IPS DF 6.9 (cell line): ENCODE measurements at places on chromosomes 5 and 9.

- no peak for DNase-seq
These were observed 4.3 kb downstream of the FAM174A start for GRCh38 chr5:100539519-100539918.

DNA sequence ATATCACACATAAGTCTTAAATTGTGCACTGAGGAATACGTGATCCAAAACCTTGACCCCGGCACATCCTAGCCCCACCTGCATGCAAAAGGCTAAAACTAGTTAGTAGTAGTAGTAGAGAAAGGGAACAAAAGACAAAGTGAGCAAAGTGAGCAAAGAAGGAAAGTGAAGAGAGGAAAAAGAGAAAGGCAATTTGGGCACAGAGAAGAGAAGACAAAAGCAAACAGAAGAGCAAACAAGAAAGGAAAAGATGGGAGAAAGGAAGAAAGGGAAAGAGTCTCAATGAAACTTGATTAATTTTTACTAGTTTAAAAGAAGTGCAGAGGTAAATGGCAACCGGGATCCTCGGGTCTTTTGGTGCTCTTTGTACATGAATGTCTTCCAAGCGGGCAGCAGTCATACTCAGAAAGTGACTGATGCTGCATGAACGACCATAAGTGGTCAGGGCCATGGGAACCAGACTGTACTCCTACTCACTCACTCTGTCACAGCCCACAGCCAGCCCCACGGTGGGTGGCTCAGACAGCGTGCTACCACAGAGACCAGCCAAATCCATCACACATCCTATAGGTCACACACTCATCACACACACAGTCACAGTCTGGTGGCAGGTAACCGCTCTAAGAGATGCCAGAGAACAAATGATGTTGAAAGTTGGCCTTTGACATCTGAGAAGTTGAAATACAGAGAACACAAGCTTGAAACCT, 203.9 kb downstream of the FBN2 start:
- no peak for DNase-seq

DNA sequence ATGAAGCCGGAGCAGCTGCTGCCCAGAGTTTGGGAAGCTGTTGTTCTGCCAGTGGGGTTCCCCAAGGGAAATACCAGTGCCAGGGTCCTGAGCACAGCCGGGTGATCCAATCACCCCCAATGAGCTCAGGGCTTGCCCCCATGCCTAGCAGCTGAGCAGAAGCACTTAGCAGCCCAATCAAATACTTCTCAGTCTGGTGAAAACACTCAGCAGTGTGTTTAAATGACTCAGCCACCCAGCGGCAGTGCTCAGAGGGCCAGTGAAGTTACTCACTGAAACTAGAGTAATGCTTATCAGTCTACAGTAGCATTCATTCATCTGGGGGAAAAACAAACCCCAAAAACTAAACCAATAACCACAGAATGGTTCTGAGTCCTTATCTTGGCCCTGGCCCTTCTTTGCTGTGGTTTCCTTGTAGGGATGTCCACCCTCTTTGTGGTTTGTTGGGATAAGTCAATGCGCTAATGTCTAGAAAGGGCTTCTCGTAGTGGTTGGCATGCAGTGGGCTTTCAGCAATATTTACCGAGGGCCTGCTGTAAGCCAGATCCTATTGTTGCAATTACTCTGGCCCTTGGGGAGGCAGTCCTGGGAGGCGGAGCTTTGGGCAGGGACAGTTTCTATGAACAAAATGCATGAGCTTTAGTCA, 43.1 kb downstream of the LHX2 start:
- no peak for DNase-seq

DNA sequence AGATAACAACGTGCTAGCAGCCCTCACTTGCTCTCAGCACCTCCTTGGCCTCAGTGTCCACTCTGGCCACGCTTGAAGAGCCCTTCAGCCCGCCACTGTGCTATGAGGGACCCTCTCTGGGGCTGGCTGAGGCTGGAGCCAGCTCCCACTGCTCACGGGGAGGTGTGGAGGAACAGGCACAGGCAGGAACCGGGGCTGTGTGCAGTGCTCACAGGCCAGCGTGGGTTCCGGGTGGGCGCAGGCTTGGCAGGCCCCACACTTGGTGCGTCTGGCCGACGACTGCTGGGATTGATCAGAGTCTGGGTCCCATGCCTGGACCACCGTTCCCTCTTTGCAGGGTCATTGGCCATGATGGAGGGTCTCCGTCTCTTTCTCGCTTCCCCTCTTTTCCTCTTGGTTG, 194.3 kb upstream of the GRAMD2B start:
- DNase-seq = no peak

- DNase-seq = no peak
These were observed 20.6 kb downstream of the TCERG1 start for GRCh38 chr5:146467760-146468159.

DNA sequence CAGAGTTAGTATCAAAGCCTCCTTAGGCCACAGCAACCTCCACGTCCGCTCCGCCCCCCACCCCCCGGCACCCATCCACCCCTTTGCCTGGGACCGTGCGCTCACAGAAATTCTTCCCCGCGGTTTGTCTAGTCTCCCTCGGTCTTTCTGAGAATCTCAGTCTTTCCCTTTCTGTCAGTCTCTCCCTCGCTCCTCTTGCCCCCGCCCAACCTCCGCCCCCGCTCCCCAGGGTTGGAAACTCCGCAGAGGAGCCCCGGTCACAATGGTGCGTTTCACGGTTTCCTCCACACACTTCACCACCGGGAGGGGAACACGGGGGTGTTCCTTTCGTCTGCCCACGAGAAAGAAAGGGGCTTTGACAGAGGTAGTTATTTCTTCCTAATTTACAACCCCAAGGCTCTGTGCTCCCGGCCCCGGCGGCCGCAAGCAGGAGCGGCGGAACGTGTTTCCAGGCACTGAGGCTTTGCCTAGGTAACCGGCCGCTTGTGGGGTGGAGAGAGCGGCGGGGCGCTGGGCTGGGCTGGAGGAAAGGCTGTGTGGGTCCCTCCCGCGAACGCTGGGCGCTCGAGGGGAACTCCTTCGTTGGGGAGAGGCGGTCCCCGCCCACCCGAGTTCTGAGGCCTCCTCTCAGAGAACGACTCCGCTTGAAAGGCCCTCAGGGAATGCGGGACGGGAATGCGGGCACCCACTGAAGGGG, 2.1 kb downstream of the NR4A3 start:
- no peak for DNase-seq

DNA sequence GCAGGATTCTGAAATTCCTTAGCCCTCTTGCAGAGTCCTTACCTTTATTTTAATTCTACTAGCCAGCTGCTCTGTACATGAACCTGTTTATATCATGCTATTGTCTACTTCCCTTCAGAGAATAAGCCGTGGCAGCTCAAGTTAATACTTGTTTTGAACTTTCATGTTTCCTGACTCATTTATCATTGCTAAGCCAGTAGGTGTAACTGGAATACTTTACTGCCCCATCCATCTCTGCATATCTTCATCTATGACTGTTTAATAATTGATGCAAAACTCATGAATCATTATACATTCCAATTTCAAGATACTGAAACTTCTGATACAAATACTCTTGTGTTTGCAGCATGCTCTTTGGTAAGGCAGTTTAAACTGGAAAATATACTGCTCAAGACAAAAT, 174.7 kb downstream of the PPP2R2B start:
- DNase-seq = no peak

DNA sequence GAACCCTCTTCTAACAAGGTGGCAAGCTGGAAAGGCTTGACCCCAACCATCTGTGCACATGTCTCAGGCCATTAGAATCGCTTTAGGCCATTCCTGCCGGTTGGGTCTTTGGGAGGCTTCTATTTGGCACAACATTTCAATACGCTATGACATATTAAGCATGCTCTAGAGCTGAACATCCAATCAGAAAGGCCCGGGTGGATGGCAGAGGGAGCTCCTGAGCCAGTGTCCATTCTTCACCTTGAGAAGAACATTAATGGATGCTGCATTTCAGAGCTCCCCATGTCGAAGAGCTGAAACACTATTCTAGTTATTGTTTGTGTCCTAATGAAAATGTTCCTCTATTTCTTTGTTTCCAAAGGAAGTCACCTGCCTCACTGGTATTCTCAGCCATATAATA, 12.8 kb downstream of the SPATA9 start:
- no peak for DNase-seq

- DNase-seq = no peak
These were observed 34.4 kb downstream of the RABGAP1 start for GRCh38 chr9:122975196-122975595.

- DNase-seq = no peak
These were observed 42.0 kb downstream of the NR3C1 start for GRCh38 chr5:143361438-143361837.

GRCh38 chr5:174990909-174991308, 266.5 kb downstream of the MSX2 start:
- no peak for DNase-seq

DNA sequence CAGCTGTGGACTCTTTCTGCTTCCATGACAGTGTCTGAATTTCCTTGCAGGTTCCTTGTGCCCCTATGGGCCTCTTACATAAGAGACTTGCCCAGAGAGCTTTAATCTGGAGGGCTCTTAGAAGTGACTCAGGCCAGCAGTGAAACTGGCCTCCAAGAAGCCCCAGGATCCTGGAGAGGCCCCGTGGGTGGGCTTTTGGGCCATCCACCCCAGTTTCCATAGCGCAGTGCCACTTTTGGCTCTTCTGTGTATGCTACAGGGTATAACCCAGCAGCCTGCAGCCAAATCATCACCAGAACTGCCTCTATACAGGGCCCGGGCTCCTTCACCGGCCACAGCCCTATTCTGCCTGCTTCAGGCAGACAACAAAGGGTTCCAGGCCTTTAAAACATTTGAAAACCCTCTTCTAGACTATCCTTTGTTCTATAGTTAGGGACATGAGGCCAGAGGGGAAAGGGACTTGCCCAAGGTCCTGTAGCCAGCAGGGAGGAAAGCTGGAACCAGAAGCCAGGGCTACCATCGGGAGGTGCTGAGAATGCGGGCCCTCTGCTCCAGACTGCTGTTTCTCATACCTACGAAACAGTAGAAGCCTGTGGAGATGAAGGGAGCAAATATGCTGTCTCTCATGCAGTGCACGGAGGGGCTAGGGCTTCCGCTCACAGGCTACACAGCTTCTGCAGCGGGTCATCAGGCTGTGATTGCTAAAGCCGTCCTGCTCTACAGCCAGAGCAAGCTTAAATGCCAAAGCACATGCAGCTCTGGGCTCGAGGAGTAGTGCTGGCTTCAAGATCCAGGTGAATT, 18.0 kb downstream of the SH3PXD2B start:
- DNase-seq = no peak

DNA sequence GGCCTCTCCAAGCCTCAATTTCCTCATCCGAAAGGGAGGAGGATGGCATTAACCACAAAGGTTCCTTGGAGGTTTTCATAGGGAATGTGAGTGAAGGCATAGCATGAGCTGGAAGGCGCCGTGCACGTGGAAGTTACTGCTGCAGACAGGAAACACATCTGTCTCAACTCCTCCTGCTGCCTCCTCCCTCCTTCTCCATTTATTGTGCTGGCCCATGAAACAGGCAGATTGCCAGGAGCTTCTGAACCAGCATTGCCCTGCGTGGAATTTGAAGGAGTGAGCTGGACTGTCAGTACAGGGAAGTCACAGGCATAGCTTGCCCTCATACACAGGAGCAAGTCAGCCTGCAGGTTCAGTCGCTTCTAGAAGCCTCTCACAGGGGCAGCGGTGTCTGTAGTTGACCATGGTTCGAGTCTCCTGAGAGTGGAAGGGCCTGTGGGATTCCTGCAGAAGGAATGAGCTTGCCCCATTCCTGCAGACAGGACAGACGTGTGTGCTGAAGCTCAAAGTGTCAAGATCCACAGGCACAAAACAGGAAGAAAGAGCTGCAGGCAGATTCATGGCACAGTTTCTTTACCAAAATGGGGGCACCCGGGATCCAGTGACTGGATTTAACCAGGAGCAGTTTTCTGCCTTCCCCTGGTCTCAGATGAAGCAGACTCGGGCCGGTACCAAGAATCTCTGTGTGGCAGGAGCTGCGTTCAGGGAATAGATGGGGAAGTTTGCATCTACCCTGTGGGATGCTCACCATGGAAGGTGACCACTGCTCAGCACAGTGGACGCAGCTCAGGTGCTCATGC, 48.7 kb upstream of the CTSL start:
- no peak for DNase-seq

DNA sequence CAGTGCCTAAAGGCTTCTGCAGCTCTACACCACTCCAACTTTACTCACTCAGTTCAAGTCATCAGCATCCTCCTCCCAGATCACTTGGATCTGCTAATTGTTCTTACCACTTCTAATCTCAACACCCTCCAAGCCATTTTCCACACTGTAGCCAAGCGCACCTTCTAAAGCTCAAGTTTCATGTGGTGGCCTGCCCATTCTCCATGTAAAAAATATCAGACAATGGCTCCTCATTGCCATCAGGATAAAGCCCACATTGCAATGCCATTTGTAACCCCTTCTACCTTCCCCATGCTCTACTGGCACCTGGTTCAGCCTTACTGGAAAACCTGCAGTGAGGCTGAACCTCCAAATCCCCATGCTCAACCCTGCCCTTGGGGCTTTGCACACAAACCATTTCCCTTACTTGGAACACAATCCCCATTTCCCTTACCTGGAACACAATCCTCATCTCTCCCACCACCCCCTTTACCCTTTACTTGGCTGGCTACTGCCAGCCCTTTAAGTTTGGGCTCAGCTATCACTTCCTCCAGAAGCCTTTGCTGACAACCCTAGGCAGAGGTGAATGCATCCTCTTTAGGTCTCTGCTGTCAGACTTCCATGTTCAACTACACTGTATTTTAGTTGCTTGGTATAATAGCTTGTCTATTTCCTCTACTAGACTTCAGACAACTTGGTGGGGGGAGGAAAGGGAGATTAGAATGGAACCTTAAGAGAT, 220.0 kb downstream of the TSSK1B start:
- DNase-seq = no peak

GRCh38 chr5:96199713-96200183, 233.3 kb downstream of the PCSK1 start:
- no peak for DNase-seq
